ENCODE measurements at places on chromosomes 6 and 20.

GRCh38 chr6:110331816-110332215 is 26.3 kb downstream of the METTL24 start:
- no peak for DNase-seq

GRCh38 chr6:27608916-27609883 is 136.3 kb upstream of the ZNF184 start:
- peak; percentile 21 for DNase-seq

GRCh38 chr20:42721923-42722322 is 467.8 kb downstream of the PTPRT start:
- peak; percentile 17 for DNase-seq

DNA sequence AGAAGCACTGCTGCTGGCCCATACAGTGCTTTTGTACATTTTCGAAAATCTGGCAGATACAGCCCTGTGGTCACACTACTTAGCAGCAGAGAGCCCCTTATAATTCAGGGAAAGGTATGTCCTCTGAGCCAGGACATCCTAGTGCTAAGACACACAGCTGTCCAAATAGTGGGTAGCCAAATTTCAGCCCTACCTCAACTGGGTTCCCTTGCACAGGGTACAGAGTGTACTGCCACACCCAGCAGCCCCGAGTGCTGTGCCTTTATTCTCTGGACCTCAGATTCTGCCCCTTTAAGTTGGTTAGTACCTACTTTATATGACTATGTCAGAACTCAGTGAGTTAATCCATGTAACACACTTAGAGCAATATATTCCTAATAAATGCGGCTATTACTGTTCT is 47.6 kb downstream of the PRPH2 start:
- no peak for DNase-seq

DNA sequence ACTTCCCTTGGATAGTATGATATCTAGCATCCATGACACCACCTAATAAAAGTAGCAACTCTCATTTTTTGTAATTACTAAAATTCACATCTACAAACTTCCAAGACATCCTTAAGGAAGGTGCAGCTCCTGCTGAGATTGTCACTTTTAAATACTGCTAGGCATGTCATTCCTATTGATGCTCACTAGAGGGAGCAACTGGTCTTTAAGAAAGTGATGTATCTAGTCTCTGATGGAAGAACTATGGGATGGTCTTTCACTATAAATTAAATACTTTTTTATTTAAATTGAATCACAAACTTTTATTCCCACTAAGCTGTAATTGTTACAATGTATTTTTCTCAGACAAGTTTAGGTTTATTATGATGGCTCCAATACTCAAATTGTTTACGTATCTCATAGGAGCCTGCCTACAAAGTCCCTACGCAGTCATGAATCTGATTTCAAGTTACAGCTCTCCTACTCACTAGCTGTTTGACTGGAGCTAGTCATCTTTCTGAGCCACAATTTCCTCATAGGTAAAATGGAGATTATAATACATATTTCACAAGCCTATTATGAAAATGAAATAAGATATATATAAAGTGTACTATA is 8.1 kb upstream of the TSPYL1 start:
- peak; percentile 35 for DNase-seq

DNA sequence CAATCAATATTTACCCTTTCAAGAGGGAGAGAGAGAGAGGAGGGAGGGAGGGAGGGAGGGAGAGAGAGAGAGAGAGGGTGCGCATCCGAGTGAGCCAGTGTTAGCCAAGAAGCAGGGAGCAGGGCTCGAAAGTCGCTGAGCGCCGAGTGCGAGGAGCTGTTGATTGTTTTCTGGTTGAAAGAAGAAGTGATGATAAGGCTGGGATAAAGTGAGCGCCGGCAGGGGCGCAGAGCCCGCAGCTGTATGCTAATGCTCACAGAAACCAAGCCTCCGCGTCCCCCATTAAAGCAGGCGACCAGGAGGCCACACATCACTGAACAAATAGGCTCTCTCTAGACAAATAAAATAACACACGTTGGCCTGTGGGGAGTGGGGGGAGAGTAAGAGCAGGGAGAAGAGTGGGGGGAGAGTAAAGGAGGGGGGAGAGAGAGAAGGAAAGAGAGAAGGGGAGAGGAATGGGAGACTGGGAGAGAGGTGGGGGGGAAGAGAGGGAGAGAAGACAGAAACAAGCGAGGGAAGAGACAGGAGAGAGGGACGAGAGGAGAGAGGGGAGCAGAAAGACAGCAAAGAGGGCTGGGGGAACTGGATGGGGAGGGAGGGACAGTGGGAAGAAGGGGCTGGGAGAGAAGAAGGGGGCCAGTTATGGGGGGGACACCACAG is 5.0 kb upstream of the INSM1 start:
- peak; percentile 100 for DNase-seq

DNA sequence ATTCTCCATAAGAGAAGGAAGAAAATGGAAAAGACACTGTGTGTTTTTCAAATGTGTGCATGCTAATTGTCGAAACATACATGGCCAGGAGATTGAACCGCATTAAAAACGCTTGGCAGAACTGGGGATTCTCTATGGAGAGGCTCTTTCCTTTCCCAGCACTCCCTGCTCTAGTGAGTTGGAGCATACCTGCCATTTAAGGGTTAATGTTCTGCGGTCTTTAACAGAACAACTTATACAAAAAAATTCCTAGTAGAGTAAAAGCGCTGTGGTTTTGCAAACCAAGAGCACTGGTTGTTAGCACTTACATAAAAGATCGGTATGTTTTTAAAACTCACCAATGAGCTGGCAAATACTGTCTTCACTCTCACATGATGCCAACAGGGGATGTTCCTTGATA is 1.5 kb downstream of the TAGAP start:
- no peak for DNase-seq

DNA sequence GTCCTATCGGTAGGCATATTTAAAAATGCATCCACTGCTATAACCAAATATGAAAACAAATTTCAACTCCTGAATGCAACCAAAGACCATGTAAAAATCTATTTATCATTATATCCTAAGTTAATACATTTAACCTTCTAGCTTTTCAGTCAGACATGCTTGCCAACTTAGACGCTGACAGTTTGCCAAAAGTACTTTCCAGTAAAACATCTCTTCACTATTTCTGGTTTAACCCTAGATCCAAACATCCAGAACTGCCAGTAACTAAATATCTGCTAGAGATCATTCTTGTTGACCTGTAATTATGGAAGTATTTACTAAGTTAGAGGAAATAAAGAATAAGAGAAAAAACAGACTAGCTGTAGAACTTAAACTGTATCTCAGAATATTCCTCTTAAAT is 210.2 kb upstream of the THEMIS start:
- DNase-seq = no peak

DNA sequence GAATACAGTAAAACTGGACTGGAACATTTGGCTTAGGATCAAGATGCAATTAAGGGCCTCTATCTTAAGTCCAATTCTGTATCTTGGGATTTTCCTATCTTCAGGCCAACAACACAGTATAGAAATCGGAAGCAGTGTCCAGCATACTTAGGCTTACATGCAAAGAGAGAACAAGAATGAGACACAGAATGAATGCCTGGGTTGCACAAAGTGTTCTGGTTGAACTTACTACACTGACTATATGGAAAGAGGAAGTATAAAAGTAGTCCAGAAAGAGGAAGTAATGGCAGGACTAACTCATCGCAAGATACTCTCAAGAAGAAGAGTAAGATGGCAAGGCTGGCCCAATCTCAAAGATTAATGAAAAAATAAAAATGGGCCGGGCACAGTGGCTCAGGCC is 87.6 kb downstream of the BTBD9 start:
- no peak for DNase-seq

GRCh38 chr6:15102241-15102640 is 143.6 kb upstream of the JARID2 start:
- no peak for DNase-seq

DNA sequence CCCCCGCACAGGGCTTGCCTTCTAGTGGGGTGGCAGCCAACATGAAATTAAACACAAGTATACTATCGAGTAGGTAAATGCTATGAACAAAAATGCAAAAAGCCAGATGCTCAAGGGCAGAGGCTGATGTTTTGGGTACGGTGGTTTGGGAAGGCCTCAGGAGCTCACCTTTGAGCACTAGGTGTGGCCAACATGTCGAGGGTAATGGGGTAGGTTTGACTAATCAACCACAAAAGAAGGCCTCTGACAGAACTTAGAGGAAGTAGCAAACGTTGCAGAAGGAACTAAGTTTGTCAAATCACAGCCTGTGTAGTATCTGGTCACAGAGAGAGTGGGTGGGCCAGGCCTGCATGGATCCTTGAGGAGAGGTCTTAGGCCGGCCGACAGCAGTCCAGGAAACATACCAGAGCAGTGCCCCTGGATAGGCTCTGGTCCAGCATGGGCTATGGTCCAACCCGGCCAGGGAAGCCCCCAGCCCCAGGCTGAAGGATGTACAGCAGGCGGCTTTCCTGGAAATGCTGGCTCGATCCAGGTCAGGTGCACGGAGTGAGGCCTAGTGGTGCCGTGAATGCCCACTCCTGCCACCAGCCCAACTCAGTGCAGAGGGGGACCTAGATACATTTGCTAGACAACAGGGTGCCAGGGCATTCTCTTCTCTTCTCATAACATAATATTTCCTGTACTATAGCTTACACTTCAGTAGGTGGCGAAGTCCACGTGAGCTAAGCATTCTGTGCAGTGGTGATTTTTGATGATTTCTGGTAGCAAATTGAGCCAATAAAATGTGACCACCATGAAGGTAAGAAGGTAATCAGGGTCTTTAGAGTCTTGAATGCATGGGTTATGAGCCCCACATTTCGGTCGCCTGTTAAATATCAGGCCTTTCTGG is 56.3 kb upstream of the CD93 start:
- DNase-seq = no peak

GRCh38 chr6:159727717-159728445 is 575 bp downstream of the WTAP start:
- peak; percentile 62 for DNase-seq

DNA sequence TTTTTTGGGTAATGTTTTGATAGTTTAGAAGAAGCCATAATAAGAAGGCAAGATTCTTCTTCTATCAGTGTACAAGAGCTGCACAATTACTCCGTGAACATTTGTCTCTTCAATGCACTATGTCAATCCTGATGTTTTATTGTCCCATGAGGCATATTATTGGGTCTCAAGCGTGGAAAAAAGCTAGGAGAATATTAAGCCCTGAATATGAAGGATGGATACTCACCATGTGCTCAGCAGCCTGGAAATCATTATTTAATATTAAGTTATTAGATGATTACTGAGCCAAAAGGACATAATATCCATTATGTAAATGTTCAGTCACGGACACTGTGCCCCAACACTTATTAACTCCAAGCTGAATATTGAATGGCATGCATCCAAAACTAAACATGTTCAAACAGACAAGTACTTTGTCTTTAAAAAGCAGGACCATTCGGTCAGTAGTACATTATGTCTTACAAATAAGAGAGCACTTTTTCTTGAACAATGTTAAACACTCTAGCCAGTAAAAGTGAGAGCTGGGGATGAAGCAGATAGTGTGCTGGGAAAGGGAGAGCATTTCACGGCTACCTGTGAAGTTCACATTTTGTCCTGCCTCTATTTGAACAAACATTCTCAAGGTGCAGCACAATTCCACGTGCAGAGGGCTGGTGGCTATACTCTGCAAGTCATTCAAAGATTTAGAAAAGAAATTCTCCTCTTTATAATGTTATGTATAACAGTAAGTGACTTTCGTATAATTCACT is 70.6 kb upstream of the CNR1 start:
- no peak for DNase-seq

DNA sequence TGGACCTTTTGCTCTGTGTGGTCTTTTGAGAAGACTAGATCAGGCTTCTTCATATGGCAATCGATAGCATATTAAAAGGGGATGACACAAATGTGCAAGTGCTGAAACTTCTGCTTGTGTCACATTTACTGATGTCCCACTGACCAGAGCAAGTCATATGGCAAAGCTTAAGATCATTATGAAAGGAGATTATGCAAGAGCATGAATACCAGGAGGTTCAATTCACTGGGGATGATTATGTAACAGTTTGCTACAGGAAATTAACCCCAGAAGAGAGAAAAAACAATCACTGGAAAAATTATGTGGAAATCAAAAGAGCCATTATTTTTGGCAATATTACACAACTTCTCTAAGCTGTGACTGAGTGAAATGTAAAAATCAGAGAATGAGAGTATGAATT is 13.7 kb upstream of the PRDM13 start:
- no peak for DNase-seq

DNA sequence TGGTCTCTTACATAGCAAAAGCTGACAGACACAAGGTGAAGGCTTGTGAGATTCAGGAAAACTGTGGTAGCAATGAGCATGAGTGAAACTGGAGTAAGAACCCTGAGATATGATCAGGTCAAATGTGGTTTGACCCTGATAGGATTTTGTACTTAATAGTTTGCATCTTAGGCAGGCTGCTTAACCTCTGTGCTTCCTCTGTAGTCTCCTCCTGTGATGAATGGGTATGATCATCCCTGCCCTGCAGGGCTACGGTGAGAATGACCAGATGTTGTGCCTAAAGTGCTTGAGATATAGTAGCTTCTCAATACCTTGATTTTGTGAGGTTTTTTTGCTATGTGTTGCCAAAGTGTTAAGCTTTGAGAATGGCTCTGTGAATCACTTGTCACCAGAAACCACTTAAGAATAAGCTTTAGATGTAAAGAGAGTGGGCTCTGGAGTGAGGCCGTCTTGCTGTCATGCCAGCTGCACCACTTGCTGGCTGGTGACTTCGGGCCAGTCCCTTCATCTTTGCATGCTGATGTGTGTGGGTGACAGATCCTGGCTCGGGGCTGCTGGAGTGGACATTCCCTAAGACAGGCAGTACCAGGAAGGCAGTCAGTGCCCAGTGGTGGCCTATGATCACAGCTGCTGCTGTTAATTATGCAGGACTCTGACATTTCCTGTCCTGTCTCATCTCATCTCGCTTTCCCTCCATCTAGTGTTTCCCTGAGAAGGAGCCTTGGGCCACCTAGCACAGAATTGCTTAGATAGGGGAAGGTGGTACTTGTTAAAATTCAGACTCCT is 254.7 kb downstream of the NFATC2 start:
- no peak for DNase-seq

- DNase-seq = no peak
Measured at GRCh38 chr6:18415671-18416340, 28.7 kb downstream of the RNF144B start.

DNA sequence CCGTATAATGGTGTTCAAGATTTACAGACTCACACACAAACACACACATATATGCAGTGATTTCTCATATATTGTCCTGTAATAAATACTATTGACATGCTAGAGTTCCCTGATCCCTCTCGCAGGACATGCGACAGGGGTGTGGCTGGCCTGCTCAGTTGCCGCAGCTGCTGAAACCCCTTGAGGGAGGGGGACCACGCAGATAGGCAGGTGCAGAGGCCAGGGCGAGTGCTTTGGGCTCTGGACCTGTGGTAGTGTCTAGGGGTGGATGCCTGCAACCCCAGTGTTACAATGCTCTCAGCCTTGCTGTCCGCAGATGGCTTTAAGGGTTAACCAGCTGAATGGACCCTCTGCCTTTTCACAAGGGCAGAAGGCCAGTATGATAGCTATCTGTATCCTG is 706.2 kb downstream of the EYS start:
- DNase-seq = no peak

- DNase-seq = no peak
Measured at GRCh38 chr20:6269168-6269873, 146.5 kb upstream of the FERMT1 start.

GRCh38 chr20:33372993-33373441 is 28.3 kb downstream of the CDK5RAP1 start:
- DNase-seq = no peak

- no peak for DNase-seq
Measured at GRCh38 chr6:163813979-163814493, 399.5 kb downstream of the QKI start.

- peak; percentile 88 for DNase-seq
Measured at GRCh38 chr6:43181942-43182860, at the start of gene CUL9. Gene CUL9 (plus strand): TSS chr6:43182196. CDS start chr6:43184311, 2,115 bp downstream.
